Epithelial cell of proximal tubule (primary cell): ENCODE measurements at places on chromosomes 2 and 18. TPM values are rescaled to one million over a fixed set of nuclear protein-coding genes. Genes with fewer than 3 reads are reported as not detected.

DNA sequence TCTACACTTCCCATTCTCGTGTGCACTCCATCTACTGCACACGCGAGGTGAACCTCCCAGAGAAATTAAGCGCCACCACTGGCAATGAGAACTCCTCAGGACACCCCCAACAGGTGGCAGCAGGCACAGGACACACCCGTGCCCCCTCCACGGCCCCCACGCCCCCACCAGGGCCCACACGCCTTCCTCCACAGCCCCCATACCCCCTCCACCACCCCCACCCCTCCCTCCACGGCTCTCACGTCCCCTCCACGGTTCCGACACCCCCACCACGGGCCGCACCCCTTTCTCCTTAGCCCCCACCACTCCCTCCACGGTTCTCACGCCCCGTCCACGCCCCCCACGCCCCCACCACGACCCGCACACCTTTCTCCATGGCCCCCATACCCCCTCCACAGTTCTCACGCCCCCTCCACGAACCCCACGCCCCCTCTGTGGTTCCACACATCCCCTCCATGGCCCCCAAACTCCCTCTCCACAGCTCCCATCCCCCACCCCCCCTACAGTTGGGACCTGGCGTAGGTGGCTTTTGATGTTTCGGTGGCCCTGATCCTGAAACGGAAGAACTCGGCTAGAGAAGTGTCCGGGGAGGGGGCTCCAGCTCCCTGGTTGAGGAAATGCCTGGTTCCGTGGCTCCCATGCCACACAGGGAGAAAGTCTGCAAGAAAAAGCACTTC is 110.8 kb downstream of the ZNF516 start:
- no peak for DNase-seq

GRCh38 chr18:24208270-24209035 is 69.6 kb downstream of the CABYR start:
- DNase-seq = no peak

DNA sequence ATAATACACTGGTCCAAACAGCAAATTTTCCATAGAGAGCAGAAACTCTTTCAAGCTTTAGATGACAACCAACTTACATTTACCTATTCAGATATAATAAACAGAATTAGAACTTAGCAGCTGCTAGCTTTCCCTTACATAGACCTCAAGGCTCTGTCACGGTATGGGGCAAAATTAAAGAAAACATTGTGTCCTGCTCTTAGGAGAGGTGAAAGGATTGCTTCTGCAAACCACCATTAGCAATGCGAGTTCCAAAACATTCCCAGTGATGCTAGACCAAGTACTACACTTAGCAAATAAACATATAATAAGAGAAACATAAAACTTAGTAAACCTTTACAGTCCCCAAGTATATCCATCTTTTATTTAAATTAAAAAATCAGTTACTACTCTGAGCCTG is 183.3 kb downstream of the CAMKMT start:
- no peak for DNase-seq

- DNase-seq = no peak
These were observed 94.7 kb downstream of the RTN4 start for GRCh38 chr2:54955358-54956110.

DNA sequence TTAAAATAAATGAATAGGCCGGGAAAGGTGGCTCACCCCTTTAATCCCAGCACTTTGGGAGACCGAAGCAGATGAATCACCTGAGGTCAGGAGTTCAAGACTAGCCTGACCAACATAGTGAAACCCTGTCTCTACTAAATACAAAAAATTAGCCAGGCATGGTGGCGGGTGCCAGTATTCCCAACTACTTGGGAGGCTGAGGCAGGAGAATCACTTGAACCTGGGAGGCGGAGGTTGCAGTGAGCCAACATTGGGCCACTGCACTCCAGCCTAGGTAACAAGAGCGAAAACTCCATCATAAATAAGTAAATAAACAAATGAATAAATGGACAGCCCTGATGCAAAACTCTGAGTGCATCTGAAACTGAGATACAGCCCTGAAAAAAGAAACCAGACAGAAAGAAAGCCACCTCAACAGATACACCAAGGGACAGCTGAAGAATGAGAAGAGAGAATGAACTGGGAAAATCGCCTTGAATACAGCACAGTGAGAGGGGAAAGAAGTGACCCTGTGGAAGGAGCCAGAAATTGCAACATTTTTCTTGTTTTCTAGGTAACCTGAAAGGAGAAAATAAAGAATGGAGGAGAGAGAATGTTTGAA is 64.4 kb downstream of the TRABD2A start:
- no peak for DNase-seq

- DNase-seq = no peak
These were observed 122.9 kb downstream of the ATAD2B start for GRCh38 chr2:23803965-23804542.

DNA sequence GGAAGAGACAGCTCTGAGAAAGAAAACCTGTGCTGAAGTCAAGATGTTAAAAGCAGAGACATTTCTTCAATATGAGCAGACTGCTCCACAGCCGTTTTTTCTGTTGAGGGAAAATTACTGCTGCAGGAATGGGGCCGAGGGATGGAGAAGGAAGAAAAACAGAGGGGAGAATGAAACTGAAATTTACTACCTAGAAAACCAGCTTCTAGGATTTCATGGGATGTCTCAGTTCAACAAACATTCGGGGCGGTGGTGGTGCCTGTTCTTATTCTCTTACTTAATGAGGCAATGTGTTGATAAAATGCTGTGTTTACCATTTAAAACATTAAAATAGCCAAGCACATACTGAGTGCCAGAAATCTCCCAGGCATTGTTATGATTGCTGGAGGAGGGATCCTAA is 557.1 kb upstream of the MEX3C start:
- no peak for DNase-seq

GRCh38 chr2:39119732-39120520 is 925 bp downstream of the SOS1 start:
- no peak for DNase-seq

GRCh38 chr2:214261683-214262082 is 149.2 kb upstream of the VWC2L start:
- DNase-seq = no peak

GRCh38 chr18:35746826-35747339 is 165.3 kb downstream of the GALNT1 start:
- DNase-seq = no peak

DNA sequence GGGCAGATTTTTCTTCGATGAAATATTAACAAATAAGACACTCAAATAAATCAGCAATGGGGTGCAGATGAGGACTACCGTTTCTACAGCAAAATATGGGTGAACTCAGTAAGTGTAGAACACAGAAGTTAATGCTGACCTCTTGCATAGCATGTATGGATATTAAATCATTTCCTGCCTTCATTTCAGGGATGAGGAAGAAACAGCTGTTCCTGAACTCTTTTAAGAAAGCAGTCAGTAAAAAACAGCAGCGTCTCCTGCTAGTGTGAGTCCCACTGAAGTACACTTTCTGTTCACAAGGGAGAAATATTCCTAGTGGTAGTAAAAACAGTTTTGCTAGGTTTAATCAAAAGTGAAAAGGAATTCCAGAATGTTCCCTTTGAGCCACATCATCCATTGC is 379.0 kb downstream of the ZEB2 start:
- DNase-seq = no peak

DNA sequence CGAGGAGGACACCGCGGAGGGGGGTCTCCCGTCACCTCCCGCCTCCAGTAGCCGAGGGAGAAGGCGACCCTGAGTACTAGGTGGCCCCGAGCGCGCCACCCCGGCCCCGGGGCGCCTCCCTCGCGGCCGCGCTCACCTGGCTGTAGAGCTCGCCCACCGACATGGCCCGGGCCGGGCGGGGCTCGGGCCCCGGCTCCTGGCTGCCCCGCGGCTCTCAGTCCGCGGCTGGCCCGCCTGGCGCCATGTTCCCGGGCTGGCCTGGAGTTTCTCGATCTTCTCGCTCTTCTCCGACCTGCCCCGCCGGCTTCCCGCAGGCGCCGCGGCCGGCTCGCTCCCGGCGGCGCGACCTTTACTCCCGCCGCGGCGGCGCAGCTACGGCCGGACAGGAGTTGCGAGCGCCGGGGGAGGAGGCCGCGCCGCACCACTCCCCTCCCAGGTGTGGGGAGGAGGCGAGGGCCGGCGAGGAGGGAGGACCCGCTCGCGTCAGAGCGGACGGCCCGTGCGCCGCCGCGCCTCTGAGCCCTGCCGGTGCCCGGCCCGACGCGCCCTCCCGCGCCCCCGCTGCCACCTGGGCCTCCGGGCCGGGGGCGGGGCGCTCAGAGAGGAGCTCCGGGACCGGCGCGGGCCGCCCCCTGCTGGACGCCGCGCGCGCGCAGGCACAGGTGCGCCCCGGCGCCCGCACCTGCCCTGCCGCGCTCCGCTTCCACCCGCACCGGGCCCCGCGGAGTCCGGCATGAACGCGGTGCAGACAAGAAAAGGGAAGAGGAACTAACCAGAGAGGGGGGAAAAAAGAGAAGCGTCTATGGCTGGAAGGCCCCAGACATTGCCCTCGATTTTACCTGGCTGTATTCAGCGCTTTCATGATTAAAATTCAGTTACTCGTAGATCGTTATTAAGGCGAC is at the start of gene MYO5B:
MYO5B (minus strand) TSS at position 517 of the 902 bp plus-strand sequence; CDS start at position 163, 354 bp downstream.
- DNase-seq = no peak

DNA sequence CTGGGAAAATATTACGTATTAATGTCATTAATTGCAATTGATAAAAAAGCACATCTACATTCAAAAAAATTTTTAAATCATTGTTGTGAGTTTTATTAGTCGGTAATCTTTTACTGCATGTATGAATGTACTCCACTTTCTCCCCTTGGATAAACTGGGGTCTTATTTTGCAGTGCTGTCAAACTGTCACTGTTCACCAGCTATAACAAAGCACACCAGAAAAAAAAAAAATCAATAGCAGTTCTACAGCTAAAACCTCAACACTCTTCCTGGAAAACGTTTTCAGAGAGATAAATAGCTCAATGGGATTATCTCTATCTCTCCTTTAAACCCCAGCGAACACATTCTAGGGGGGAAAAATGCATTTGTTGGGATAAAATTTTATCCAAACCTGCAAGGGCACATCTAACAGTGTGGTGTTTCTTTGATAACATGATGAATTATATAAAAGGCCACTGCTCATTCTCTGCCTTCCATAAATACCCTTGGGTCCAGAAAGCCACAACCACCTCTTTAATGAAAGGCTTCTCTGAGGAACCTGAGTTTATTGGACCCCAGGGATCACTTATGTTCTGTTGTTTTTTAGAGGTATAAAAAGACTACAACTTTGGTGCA is 219.9 kb downstream of the CDH20 start:
- no peak for DNase-seq

TMEM247 gene
- total RNA-seq = not detected in 2 replicates

CERKL gene
- total RNA-seq = 0.14 and 0.40 TPM in 2 replicates

ANKRD30BL gene
- not detected in 2 replicates for total RNA-seq

DLGAP1 gene
- total RNA-seq = 0.63 TPM in 1 of 2 replicates, not detected in the other

DARS1 gene
- total RNA-seq = 82.8 and 86.0 TPM in 2 replicates
